ENCODE measurements at places on chromosomes 6 and 20. TPM values are rescaled to one million over a fixed set of nuclear protein-coding genes. Genes with fewer than 3 reads are reported as not detected.

Gene SLC24A3
- total RNA-seq: not detected

Gene CPNE5
- total RNA-seq: 1.00 TPM

Gene ULBP3
- total RNA-seq: 1.0 TPM

Gene CRISP3
- not detected for total RNA-seq

Gene CPXM1
- 0.12 TPM for total RNA-seq

Gene ZNF311
- 0.65 TPM for total RNA-seq

Gene SGK2
- total RNA-seq: 0.40 TPM

Gene SLC25A27
- not detected for total RNA-seq

Measured in activated CD4-positive, alpha-beta T cell treated with anti-CD3 and anti-CD28 coated beads, Interleukin-2, amount 10 ng/mL, durations not matched to agents 7 days and 5 days (primary cell).